Activated CD4-positive, alpha-beta T cell treated with anti-CD3 and anti-CD28 coated beads, Interleukin-2, amount 10 ng/mL, durations not matched to agents 24 days and 14 days (primary cell): ENCODE measurements at places on chromosomes 13 and 19. TPM values are rescaled to one million over a fixed set of nuclear protein-coding genes. Genes with fewer than 3 reads are reported as not detected.

Gene ZNF568
- total RNA-seq: 4.4 and 6.1 TPM in 2 replicates

Gene RFXAP
- total RNA-seq: 18.0 and 20.9 TPM in 2 replicates

Gene SLITRK5
- total RNA-seq: not detected in 2 replicates

Gene IGFL1
- not detected in 2 replicates for total RNA-seq

Gene STOML3
- total RNA-seq: not detected in 2 replicates

- no peak for DNase-seq
Measured at GRCh38 chr13:97192166-97192565, 30.0 kb upstream of the MBNL2 start.

DNA sequence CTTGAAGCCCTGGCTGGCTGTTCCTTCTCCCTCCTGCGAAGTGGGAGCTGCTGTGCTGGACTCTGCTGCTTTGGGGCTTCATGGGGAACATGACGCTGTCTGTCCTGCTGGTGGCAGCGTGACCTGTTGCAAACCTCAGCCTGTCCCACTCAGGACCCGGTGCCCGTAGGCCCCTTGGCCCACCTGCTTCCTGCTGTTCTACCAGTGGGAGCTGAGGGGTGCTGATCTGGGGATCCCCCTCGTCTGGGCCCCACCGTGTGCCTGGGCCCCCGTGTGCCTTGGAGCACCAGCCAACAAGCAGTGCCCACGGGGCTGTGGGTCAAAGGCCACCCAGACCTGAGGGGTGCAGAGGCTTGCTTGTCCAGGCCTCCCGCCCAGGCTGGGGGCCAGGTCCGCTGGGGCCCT lies 5.3 kb downstream of the SPPL2B start:
- no peak for DNase-seq

GRCh38 chr13:39100996-39101738 lies 62.9 kb downstream of the NHLRC3 start:
- no peak for DNase-seq

DNA sequence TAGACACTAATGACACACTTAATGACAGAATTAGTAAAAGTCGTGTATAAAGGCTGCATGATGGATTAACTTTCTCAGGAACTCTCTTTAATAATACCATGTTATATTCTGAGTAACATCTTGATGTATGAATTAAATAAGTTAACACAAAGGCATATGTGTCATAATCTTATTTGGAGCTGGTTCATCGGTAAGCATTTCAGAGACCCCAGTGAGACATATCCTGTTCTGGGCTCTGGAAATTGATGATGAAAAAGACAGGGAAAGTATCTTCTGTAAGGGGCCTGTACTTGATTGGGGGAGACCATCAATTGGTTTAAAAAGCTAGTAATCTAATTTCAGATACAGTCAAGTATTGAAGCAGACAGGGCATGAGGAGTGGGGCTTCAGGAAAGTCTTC lies 547.9 kb downstream of the GPC6 start:
- no peak for DNase-seq

DNA sequence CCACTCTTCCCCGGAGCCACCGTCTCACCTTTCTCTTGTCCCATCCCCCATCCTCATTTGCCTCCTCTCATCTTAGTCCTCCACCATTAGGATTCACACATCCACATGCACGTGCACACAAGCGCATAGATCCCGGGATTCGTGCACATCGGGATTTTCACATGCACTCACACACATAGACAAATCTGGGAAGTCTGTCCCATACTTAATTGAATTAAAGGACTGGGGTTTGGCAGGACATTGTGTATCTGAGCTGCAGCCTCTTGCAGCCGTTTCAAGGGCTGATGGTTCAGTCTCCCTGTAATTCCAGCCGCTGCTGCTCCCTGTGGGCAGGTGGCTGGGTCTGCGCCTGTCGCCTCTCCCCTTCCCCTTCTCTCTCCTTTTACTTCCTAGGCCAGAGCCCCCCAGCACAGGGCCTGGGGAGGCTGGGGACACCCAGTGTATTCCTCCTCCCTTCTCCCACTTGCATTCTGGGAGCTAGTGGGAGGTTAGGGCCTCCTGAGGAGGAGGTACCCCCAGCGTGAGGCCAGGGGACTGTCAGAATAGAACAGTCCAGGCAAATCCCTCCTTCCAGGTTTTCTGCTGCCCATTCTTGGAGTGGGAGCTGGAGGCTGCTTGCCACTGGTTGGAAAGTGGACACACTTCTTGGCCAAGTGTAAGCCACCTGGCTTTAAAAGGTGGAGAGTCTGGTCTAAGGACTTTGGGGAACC lies 43.6 kb downstream of the LYL1 start:
- DNase-seq: no peak

- no peak for DNase-seq
Measured at GRCh38 chr13:75359266-75359665, 122.7 kb downstream of the TBC1D4 start.

- no peak for DNase-seq
Measured at GRCh38 chr13:48776401-48776800, 122.7 kb downstream of the CYSLTR2 start.
